EL (cell line): ENCODE measurements at places on chromosomes 1 and 21.

DNA sequence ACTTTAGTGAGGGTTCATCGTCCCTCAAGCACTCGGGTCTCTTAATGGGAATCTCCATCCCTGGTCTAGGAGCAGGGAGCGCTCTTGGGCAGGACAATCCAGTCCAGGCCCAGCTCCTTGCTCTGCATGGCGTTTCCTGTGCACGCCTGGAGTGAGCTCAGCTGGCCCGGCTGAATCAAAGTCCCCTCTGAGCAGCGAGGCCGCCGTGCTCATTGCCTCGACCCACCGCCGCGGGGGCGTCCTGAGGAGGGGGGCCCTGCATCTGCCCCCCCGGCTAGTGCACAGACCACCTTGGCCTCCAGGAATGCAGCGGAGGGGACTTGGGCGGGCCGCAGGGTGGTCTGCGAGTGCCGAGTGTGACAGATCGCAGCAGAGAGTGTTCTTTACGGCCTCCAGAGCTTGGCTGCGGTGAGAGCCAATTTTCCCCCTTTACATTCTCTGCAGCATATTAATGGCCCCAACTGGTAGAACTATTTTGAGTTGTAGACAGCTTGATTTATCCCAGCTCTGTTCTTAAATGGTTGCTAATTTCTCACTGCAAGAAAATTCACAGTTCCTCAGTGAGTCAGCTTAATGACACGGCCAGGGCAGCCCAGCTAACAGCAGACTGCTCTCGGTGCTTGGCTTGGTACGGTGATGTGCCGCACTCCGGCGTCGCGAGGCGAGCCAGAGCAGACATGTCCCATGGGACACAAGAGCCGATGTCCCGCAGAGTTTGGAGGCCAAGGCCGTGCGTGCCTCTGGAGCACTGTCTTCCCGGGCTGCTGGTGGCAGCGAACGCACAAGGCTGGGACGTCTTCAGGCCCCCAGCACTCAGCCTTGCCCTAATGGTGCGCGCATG, 39.8 kb downstream of the SNAP47 start:
- DNase-seq: no peak

DNA sequence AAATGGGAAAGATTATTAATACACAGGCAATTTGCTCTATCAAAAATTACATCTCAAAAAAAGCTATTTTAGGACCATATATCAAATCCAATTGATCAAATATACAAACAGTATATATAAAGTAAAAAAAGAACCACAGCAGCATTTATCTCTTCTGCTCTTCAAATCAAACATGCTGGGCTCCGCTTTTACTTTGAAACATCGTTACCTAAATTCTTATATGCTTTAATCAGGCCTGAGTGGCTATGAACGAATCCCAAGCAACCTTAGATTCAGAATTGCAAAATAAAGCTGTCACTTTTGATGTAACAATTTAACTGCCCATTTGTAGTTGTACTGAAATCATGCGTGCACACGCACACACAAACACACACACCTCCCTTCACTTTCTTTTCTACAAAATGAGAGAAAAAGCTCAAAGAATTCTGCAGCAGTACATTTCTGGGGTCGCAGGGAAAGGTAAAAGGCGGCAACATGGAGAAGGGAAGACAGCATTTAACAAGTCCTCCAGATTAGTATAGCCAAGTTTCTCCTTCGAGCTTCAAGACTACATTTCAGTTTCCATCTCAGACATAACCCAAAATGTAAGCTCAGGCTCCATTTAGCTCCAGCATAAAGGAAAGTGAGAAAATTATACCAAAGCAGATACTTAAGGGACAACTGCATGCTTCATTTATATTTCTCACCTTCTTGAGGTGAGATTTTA, 92.2 kb upstream of the TTC39A start:
- no peak for DNase-seq

GRCh38 chr1:41110286-41110685, 88.8 kb upstream of the SLFNL1 start:
- no peak for DNase-seq

- peak; percentile 74 for DNase-seq
Observed at GRCh38 chr1:94039514-94039870, 81.5 kb downstream of the ABCA4 start.

DNA sequence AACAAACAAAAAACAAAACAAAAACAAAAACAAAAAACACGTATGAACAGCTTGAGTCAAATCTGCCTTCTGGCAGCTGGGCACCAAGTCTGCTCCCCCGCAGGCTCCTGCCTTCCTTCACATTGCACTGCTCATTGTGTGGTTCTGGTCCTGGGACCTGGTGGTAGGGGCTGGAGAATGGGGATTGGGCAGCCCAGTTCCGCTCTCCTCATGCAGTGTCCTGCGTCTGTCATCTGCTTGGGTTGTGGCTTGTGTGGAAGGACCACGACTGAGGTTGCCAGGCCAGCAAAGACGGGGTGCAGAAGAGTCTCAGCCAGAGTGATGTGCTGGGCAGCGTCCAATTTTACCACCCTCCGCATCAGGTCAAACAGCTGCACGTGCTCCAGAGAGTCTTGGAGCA, 11.1 kb downstream of the OR2AJ1 start:
- no peak for DNase-seq

DNA sequence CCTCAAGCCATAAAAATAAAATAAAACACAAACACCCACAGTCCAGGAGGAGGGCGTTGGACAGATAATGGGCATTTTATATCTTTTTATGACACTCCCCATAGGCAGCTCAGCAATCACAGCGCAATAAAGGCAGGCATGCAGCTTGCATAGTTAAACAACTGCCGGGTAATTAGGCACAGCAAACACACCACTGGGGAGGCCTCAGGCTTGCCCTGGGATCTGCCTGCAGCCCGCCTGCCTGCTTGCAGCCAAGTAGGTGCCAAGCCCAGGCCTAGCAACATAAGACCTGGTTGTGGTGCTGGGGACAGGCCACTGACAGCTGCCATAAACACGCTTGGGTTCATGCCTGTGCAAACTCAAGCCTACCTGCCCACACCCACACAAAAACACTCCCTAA, 54.2 kb downstream of the DMAP1 start:
- DNase-seq: no peak

DNA sequence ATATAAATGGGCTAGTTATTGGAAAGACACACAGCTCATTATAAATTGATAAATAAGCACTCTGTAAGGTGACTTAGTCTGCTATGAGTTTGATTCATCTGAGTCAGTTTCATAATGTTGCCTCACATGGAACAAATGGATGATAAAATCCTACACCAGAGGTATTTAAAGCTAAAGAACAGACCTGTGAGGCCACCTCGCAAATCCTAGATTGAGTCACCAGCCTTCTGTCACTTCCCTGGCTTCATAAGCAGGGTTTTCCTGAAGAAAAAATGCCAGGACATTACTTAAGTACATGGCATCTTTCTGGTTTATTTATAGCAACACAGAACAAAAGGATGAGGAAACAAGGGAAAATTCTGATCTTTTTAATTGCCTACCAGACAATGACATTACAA, 18.4 kb downstream of the CD2 start:
- no peak for DNase-seq

- DNase-seq: no peak
Observed at GRCh38 chr1:186208405-186209129, 166.5 kb downstream of the TPR start.

DNA sequence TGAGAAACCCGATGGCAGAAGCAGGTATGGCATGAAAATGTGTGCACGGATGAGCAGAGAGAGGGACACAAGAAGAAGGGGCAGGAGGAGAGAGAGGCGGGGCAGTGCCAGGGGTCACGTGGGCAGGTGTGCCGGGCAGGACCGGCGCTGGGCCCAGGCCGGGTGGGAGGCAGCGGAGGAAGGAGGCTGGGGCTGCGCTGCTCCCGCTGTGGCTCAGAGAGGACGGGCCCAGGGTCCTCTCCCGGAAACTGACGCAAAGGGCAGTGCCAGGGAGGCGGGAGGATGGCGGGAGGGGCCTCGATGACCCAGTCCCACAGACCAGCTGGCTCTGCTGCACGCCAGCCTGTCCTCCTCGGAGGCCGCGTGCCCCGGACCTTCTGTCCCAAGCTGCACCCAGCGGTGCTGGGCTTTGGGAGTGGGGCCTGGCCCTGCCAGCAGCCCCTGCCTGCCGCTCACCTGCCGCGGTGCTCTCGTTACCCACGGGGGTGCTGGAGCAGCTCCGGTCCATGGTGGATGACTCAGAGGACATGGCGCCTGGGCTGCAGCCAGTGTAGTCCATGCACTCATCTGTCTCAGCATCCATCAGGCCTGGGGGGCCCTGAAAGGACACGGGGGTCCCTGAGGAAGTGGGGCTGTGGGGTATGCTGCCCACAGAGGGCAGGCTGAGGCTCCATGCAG, 153.9 kb downstream of the CASZ1 start:
- DNase-seq: no peak

- DNase-seq: peak; percentile 59
Observed at GRCh38 chr1:201970334-201971159, 11.9 kb upstream of the RNPEP start.

- DNase-seq: no peak
Observed at GRCh38 chr1:164647211-164647610, 88.2 kb downstream of the PBX1 start.

GRCh38 chr1:150981177-150981804, 801 bp upstream of the ANXA9 start:
- DNase-seq: peak; percentile 36

GRCh38 chr1:29761159-29761928, 525.0 kb downstream of the PTPRU start:
- DNase-seq: no peak

- DNase-seq: peak; percentile 96
Observed at GRCh38 chr1:163069142-163069541, at the start of gene RGS4. Gene RGS4 (plus strand): TSS chr1:163069361. CDS start chr1:163069485, 124 bp downstream.

DNA sequence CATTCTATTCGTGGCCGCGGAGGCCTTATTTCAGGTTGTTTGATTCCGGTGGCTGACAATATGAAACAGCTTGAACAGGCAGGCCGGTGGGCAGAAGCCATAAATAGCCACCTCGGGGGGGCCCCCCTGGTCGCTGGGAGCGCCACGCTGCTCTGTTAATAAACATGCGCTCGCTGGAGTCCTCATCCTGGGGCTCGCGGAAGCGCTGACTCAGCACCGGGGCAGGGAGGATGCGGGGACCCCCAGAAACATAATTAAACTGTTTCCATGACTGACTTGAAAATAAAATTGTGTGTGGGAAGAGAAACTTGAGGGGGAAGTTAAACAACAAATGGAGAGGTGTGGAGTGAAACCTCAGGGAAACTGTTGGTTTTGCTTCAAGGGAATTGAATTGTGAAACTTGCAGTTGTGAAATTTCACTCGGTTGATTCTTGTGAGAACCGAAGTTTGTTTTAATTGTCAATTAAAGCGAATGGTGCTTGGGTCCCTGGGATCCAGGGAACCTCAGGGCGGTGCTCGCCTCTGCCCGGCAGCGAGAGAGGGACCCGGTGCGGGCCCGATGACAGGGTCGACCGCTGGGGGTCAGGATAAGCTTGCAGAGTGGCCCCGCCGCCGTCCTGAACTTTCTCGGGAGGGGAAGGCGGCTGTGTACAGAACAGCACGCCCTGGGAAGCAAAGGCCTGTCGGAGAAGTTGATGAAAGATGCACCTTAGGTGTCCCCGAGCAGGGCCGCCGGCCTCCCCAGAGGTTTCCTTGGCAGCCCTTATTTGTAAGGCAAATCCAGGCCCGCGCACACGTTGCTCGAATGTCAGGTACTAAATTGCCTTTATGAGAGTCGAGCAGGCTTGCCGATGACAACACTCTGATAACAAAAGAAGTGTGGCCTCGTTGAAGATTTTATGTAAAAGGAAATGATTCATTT, 176.9 kb upstream of the LMO4 start:
- no peak for DNase-seq

GRCh38 chr21:45888386-45889009, 93.1 kb upstream of the COL6A1 start:
- DNase-seq: no peak

GRCh38 chr1:240611619-240612480, at the start of gene GREM2:
Gene GREM2 (minus strand): TSS chr1:240612155. CDS start chr1:240493475, 118,680 bp downstream.
- DNase-seq: peak; percentile 84

DNA sequence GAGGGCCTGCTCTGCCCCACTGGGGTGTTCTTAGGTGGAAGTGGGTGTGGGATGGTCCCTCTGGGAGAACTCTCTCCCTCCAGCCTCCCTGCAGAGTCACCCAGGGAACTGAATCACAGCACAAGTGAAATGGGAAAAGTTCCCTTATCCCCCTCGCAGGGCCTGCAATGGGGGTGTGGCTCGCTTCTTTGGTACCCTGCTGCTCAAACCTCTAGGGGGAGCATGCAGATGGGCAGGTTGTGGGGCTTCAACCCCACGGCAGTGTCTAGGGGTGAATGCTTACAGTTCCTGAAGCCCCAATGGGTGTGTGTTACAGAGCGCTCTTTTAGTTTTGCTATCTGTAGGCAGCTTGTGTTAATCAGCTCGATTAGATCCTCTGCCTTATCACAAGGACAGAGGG, 59.0 kb upstream of the TINAGL1 start:
- no peak for DNase-seq

- peak; percentile 100 for DNase-seq
Observed at GRCh38 chr21:34526618-34527290, 14.7 kb upstream of the KCNE1 start.

GRCh38 chr1:155085504-155086127, 7.0 kb downstream of the EFNA3 start:
- peak; percentile 64 for DNase-seq

DNA sequence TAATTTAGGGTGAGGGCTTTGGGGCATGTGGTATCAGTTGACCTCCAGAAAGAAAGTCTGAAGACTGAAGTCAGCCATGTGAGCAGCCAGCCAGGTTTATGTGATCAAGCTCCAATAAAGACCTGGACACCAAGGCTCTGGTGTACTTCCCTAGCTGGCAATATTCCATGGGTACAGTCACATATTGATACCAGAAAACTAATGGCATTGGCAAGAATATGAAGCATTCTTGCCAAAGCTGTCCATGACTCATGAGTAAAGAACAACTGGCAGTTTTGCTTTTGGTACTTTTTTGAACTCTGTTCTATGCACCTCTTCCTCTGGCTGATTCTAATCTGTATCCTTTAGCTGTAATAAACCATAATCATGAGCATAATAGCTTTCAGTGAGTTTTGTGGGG, 415.3 kb upstream of the CAMK1G start:
- peak; percentile 72 for DNase-seq

GRCh38 chr1:33231166-33231565, 25.1 kb upstream of the ZNF362 start:
- no peak for DNase-seq

DNA sequence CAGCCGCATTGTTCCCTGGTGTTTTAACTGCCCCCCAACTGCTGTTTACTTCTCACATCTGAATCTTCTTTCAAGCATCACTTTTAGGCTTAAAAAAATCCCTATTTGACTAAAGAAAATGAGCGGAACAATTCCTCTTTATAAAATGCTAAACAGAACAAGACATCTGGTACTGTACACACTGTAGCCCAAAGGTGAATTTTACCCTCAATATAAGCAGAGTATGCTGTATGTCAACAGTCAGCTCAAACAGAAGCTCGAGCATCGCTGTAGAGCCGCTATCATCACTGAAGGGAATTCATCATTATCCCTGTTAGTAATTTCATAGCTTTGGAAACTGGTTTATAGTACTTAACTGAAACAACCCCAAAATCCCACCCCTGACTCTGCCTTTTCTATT, 85.3 kb downstream of the LRRC8D start:
- no peak for DNase-seq

GRCh38 chr1:207918011-207918410, 7.1 kb upstream of the CD34 start:
- no peak for DNase-seq

GRCh38 chr1:235624721-235625333, 24.8 kb downstream of the GNG4 start:
- no peak for DNase-seq

GRCh38 chr1:240737766-240738265, 125.9 kb upstream of the GREM2 start:
- DNase-seq: peak; percentile 16
